ENCODE measurements at places on chromosomes 1 and 21. TPM values are rescaled to one million over a fixed set of nuclear protein-coding genes. Genes with fewer than 3 reads are reported as not detected.

Gene SPRR2D
- not detected for total RNA-seq

Gene AXDND1
- 0.54 TPM for total RNA-seq

Gene EDN2
- 3.3 TPM for total RNA-seq

Gene TMEM82
- not detected for total RNA-seq

Gene LRRC39
- not detected for total RNA-seq

Gene TNFRSF8
- total RNA-seq = 0.09 TPM

Gene LCE1C
- total RNA-seq = not detected

Gene PCSK9
- 4.4 TPM for total RNA-seq

Gene TNFRSF9
- total RNA-seq = 3.4 TPM

Gene FABP3
- not detected for total RNA-seq

Gene MGST3
- 213 TPM for total RNA-seq

Gene STK40
- total RNA-seq = 8.6 TPM

Gene CYP4B1
- total RNA-seq = not detected

Gene TMEM63A
- total RNA-seq = 7.4 TPM

Gene OLFM3
- not detected for total RNA-seq

Gene ANXA9
- total RNA-seq = 0.83 TPM

Gene PRUNE1
- 12.4 TPM for total RNA-seq

Gene ELAPOR1
- 0.61 TPM for total RNA-seq

Gene RPTN
- total RNA-seq = not detected

Gene PRSS38
- not detected for total RNA-seq

All from A549 treated with CpdA at 1 μM for 4 hours (cell line).